ENCODE measurements at places on chromosomes 3 and 15.

- DNase-seq: no peak
Measured at GRCh38 chr3:18643281-18643680, 218.1 kb upstream of the SATB1 start.

GRCh38 chr15:50905055-50905454, 3.4 kb upstream of the AP4E1 start:
- no peak for DNase-seq

- no peak for DNase-seq
Measured at GRCh38 chr3:143128227-143128955, 8.8 kb downstream of the CHST2 start.

DNA sequence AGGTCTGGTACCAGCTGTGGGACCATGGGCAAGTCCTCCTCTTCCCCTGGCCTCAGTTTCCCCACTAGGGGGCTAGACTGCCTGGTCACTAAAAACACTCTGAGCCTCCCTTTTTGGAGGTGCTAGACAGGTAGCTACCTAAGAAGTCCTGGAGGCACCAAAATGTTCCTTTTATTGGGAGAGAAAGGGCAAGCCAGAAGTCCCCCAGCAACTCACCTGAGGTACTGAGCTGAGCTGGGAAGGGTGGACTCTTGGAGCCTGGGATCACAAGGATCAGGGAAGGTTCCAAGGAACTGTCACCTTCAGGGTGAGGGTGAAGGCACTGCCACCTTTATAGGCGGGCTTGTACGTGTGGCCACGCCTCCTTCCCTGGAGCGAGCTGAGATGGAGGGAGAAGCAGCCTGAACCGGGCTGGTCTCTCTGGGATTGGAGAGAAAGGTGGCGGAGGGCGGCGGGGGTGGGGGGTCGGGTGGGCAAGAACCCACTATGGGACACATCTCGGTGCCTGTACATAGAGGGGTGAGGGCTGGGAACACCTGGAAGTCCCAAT, at the start of gene CYP1A1:
CYP1A1 (minus strand) TSS at position 304 of the 550 bp plus-strand sequence. CDS start 2,431 bp downstream, outside the sequence.
- DNase-seq: no peak

DNA sequence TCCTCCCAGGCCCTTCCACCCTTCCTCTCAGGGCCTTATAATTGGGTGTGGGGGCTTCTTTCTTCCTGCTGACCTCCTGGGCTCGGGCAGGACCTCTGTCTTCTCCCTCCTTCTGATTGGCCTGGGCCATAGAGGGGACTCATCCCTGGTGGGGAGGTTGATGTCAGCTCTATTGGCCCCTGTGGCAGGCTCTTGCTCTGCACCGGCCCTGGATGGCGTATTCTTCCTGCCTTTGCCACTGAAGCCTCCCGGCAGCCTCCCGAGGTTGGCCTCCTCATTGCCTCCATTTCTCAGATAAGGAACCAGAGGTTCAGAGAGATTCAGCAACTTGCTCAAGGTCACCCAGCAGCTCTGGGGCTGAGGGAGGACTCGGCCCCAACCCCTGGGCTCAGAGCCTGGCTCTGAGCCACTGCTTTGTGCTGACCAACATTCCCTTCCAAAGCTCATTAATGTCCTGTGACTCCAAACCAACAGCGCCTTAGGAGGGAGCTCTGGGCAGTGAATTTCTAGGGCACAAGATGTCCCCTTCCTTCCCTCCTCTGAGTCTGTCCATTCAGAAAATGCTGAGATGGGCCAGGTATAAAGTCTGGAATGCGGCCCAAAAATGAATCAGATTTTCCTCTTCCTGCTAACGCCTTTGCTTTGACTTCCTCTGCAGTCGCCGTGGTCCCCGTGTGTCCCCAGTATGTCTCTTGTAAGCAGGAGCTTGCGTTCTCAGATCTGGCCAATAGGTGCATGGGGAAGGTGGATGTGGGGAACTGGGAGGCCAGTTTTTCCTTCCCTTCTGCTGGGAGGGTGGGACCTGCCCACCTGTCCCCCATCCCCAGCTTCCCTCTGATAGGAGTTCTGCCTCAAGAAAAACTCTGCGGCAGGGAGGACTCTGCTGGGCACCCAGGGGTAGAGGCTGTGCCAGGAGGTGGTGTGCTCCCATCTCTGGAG, 74.2 kb downstream of the HMCES start:
- DNase-seq: no peak

- no peak for DNase-seq
Measured at GRCh38 chr3:148004331-148004730, 595.2 kb downstream of the ZIC1 start.

DNA sequence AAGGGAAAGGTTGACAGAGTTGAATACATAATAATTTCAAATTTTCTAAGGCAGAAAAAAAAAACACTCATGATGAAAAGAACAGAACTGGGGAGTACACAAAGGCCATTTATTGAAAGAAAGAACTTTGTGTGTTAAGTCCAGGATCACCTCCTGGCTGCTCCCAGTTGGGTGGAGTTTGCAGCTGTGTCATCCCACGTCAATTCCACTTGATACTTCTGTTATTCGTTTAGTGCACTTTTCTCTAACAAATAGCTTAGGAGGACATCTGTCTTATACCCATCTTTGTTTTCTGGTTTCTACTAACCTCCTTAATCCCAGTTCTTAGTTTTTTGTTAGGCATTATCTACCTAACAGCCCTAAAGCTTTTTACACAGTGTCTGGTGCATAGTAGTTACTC, 44.7 kb downstream of the SGO1 start:
- DNase-seq: no peak

DNA sequence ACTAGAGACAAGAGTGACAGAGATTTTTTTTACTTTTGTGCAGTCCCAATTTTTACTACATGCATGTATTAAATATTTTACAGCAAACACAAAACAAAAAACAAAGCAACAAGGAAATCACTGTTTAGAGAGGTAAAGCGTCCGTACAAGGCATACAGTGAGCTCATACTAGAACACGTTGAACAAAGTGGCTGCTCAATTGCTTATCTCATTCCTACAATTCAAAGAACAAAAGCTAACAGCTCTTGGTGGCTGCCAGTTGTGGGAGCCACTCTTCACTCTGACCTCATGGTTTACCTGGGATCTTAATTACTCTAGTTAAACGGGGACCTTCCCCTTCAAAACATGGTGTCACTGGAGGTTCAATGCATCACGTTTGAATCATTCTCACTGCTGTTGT, 7.6 kb upstream of the ARHGEF26 start:
- no peak for DNase-seq

GRCh38 chr3:129271674-129272073, 7.0 kb upstream of the HMCES start:
- DNase-seq: no peak

DNA sequence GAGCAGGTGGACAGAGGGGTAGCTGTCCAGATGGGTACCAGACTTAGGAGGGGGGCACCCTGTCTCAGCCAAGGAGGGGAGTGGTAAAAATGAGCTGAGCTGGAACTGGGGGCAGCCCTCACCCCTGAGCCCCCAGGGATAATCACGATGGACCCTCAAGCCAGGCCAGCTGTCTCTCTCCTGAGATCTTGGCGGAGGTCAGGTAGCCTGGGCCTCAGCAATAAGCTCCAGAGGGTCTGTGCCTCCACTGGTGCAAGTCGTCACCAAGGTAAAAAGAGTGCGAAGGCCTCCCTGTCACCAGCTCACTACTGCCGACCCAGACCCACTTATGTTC, 5.1 kb downstream of the SLC38A3 start:
- no peak for DNase-seq

- no peak for DNase-seq
Measured at GRCh38 chr3:134772011-134772410, 23.0 kb upstream of the EPHB1 start.

GRCh38 chr3:134381831-134382442, 7.7 kb upstream of the AMOTL2 start:
- DNase-seq: no peak

DNA sequence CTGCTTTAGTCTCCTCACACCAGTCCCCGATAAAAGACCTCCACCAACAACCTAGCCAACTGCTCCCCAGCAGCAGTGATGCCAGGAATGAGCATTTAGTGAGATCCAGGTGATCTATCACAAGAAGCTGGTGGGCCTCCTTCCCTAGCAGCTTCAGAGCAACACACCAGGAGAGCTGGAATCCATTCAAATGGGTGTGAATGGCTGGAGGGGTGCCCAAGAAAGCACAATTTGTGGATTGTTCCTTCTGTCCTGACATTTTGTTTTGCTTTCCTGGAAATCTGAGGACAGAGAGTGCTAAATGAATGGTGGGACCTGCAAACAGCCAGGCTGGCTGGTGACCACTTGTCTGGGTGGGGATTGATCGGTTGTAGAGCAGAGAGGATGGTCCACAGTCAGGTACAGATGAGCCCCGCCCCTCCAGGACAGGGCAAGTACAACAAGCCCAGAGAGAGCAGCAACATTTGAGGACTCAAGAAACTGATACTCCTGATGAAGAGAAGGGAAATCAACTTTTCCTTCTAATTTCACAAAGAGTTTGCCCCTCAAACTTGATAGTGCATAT, 316.8 kb downstream of the VPS13C start:
- DNase-seq: no peak

DNA sequence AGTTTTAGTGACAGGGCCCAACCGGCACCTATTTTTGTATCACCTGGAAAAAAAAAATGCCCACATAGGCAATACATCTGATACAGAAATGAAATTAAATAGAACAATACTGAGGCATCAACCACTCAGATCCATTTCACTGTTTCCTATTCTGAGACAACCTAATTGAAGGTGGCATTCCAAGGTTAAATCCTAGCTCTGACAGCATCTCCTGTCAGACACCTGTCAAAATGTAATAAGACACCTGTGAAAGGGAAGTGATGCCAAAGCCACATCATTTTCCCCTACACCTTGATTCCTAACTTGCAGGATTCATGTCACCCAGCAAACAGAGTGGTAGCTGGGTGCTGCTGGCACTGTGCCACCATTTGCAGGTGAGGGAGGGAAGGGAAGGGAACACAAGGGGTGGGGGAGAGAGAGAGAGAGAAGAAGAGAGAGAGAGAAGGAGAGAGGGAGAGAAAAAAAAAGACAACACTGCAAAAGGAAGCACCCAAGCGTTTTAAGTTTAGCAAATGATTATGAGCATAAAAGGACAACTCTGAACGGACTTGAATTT, 1044.6 kb upstream of the CFAP20DC start:
- no peak for DNase-seq
